ENCODE measurements at places on chromosomes 3 and 15.

GRCh38 chr3:27629366-27629765, 92.8 kb downstream of the EOMES start:
- H3K27me3 ChIP-seq, result no peaks in the 10 kb centered on the region
- DNase-seq, result no peak

- no peaks in the 10 kb centered on the region for H3K27me3 ChIP-seq
- H3K4me1 ChIP-seq, result no peaks in the 10 kb centered on the region
- H3K36me3 ChIP-seq, result no peaks in the 10 kb centered on the region
- H3K27ac ChIP-seq, result no peak overlapping the region
- no peak overlapping the region for H3K4me3 ChIP-seq
Observed at GRCh38 chr15:60945196-60945595, 283.9 kb downstream of the RORA start.

- H3K4me1 ChIP-seq, result no peaks in the 10 kb centered on the region
- H3K27me3 ChIP-seq, result no peaks in the 10 kb centered on the region
- no peak overlapping the region for H3K27ac ChIP-seq
- H3K4me3 ChIP-seq, result no peak overlapping the region
Observed at GRCh38 chr3:167813169-167814123, 77.9 kb downstream of the SERPINI1 start.

GRCh38 chr3:57961828-57962447, 46.3 kb upstream of the FLNB start:
- H3K27me3 ChIP-seq, result no peaks in the 10 kb centered on the region
- peaks cover 2% of the 10 kb centered on the region for H3K4me1 ChIP-seq
- no peak overlapping the region for H3K4me3 ChIP-seq
- peak overlapping the region; percentile 90 for H3K27ac ChIP-seq
- no peaks in the 10 kb centered on the region for H3K36me3 ChIP-seq
- no peak for DNase-seq

- no peak overlapping the region for H3K27ac ChIP-seq
- no peaks in the 10 kb centered on the region for H3K36me3 ChIP-seq
- H3K4me3 ChIP-seq, result no peak overlapping the region
Observed at GRCh38 chr3:145170121-145170520, 990.9 kb downstream of the PLOD2 start.

DNA sequence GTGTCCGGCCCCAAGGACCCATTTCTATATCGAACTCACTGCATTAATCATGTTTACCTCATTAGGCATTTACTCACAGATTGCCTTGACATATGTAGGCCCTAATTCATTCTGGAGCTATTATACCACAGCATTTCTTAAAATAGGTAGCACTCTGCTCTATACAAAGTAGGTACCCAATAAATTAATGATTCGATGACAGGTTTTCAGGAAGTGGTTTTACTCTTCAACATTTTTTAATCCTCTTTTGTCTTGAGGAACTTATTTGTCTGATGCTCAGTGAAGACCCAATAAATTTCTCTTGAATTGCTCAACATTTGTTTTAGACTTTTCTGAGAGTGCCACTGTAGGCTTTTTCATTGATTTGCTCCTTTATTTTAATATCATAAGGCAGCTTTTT, 12.1 kb downstream of the TGFBR2 start:
- no peaks in the 10 kb centered on the region for H3K36me3 ChIP-seq
- no peaks in the 10 kb centered on the region for H3K27me3 ChIP-seq
- no peak overlapping the region for H3K27ac ChIP-seq
- H3K4me1 ChIP-seq, result peaks cover 3% of the 10 kb centered on the region
- DNase-seq, result no peak

Measured in small intestine (tissue), 16 donors.